ENCODE measurements at places on chromosomes 5 and 9.

- DNase-seq, result no peak
Measured at GRCh38 chr5:180908998-180909731, 10.2 kb downstream of the BTNL8 start.

DNA sequence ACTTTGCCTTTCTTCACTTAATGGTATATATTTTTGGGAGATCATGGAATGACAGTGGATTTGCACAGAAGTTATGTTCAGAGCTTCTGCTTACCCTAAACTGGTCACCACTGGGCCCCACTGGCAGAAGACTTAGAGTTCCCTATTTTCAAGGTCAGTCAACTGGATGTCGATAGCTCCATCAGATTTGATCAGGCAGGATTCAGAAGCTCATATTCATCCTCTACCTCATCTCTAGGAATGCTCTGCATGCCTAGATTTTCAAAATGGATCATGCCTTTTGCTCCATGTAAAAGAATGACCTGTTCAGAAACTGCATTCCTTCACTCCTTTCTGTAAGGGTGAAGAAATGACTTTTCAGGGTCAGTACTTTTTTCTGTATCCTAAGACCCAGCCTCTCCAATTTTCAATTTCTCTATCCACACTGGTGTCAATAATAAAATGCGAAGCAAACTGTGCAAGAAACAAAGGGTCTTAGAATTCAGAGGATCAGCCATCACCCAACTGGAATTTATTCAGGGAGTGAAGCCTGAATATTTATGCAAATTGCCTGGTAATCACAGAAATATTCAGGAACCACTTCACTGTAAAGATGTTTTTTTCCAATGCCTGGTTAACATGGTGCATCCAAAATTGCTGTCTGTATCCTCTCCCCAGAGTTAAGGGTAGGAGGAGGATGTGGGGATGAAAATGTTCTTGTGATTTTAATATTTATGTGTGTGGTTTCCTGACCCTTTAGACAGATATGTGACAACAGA lies 125.4 kb downstream of the DOCK2 start:
- no peak for DNase-seq

DNA sequence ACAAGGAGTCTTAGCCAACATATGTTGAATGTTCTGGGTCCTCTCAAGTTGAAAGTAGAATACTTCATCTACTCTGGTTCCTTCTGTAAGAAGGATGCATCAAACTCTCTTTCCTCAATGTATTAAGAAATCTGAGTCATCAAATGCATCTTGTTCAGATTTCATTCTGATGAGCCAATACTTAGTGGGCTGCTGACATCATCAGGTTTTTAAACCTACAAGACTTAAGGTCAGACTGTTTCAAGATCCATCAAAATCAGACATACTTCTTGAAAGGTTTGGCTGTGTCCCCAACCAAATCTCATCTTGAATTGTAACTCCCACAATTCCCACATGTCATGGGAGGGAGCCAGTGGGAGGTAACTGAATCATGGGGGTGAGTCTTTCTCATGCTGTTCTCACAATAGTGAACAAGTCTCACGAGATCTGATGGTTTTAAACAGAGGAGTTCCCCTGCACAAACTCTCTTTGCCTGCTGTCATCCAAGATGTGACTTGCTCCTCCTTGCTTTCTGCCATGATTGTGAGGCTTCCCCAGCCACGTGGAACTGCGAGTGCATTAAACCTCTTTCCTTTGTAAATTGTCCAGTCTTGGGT lies 168.8 kb downstream of the RAPGEF6 start:
- DNase-seq, result peak; percentile 5

- DNase-seq, result no peak
Measured at GRCh38 chr5:89064054-89064453, 181.1 kb upstream of the MEF2C start.

DNA sequence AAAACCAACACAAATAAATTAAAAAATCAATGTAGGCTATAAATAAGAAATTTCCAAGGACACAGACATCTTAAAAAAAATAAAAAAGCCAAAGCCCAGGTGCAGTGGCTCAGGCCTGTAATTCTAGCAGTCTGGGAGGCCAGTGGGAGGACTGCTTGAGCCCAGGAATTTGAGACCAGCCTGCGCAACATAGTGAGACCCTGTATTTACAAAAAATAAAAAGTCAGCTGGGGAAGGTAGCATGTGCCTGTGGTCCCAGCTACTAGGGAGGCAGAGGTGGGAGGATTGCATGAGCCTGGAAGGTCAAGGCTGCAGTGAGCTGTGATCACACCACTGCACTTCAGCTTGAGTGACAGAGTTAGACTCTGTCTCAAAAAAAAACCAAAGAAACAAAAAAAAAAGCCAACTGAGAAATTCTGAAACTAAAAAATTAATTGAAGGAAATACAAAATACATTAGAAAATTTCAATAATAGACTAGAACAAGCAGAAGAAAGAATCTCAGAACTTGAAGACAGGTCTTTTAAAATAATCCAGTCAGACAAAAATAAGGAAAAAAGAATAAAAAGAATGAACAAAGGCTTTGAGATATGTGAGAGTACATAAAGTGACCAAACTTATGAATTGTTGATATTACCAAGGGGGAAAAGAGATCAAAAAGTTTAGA lies 149.5 kb upstream of the PANK3 start:
- DNase-seq, result no peak

DNA sequence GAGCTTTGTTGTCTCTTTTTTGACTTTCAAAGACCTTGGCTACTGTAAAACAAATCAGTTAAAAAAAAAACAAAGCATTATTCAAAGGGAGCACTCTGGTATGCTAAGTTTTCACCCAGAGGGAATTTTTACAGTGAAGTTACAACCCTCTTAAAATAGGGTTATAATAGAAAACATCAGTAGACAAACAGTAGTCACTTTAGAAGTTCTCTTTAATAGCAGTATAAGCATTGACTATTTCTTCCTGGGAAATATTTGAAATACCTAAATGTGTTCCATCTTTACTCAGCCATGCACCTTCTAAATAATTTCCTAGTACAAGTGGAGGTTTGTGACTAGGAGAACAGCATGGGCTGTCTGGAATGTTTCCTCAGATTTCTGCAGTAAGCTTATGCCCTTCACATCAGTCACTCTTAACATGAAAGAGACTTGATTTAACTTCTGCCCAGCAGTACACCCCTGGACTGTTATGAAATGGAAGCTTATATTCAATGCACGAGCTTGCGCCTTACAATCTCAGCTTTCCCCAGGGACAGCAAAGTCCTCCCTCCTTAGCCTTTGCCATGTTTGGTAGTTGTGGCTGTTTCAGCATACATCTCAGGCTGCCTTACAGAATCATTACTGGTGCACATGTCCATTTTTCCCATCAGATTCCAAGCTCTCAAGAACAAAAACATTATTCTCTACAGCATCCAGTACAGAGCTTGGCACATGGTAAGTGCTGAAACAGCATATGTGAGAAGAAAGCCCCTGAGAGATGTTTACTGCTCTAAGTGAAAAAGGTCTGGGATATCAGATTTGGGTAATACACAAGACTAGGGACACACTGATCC lies 191.5 kb downstream of the ZNF608 start:
- no peak for DNase-seq
